ENCODE measurements at places on chromosomes 5 and 9. TPM values are rescaled to one million over a fixed set of nuclear protein-coding genes. Genes with fewer than 3 reads are reported as not detected.

GRCh38 chr5:33275921-33276627 lies 164.7 kb upstream of the TARS1 start:
- H3K27me3 ChIP-seq, result no peaks in the 10 kb centered on the region
- H3K4me3 ChIP-seq, result no peak overlapping the region
- no peak overlapping the region for H3K27ac ChIP-seq
- no peaks in the 10 kb centered on the region for H3K4me1 ChIP-seq

DNA sequence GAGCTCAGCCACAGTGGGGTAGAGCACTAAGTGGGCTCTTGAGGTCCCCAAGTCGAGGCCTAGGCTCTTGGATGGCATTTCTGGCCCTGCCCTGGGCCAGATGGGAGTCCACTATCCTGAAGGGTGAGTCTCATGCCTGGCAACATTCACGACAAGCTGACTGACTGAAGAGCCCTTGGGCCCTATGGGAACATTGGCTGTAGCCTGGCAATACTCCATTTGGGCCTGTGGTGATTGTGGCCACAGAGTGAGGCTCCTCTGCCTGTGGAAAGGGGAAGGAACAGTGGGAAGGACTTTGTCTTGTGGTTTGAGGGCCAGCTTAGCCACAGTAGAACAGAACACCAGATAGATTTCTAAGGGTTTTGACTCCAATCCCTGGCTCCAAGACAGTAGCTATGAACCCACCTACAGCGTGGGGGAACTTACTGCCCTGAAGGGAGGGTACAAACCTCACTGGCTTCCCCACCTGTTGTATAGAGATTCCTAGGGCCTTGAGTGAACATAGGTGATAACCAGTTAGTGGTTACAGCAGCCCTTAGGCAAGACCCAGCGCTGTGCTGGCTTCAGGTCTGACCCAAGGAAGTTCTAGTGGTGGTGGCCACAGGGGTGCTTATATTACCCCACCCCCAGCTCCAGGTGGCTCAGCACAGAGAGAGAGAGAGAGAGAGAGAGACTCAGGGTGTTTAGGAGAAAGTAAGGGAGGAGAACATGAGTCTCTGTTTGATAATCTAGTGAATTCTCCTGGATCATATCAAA lies 72.4 kb downstream of the KIAA0825 start:
- H3K4me1 ChIP-seq, result peaks cover 7% of the 10 kb centered on the region
- no peak overlapping the region for H3K4me3 ChIP-seq
- DNase-seq, result no peak
- H3K27ac ChIP-seq, result no peak overlapping the region
- no peaks in the 10 kb centered on the region for H3K27me3 ChIP-seq

- peaks cover 42% of the 10 kb centered on the region for H3K36me3 ChIP-seq
- H3K4me1 ChIP-seq, result peaks cover 54% of the 10 kb centered on the region
- H3K4me3 ChIP-seq, result no peak overlapping the region
- peaks cover 2% of the 10 kb centered on the region for H3K27me3 ChIP-seq
Observed at GRCh38 chr5:54669845-54670244, 152.3 kb downstream of the SNX18 start.

DNA sequence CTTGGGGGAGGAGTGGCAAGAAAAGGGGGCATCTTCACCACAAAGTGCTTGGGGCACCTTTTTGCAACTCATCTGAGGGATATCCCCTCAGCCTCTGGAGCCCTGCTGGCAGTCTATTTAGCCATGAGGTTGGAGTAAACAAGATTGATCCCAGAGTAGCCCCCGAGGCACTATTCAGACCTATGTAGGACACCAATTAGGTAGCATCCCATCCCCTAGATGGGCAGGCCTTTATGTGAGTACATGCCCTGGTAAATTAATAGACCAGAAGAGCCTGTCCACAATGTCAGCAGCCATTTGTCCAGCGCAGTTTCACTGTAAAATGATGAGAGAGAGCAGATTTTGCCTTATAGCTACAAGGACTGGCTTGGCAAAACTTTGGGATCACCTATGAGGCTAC lies 221.4 kb downstream of the DRD1 start:
- no peaks in the 10 kb centered on the region for H3K4me1 ChIP-seq
- no peak overlapping the region for H3K27ac ChIP-seq
- no peaks in the 10 kb centered on the region for H3K36me3 ChIP-seq
- no peak for DNase-seq
- H3K27me3 ChIP-seq, result peaks cover 7% of the 10 kb centered on the region

DNA sequence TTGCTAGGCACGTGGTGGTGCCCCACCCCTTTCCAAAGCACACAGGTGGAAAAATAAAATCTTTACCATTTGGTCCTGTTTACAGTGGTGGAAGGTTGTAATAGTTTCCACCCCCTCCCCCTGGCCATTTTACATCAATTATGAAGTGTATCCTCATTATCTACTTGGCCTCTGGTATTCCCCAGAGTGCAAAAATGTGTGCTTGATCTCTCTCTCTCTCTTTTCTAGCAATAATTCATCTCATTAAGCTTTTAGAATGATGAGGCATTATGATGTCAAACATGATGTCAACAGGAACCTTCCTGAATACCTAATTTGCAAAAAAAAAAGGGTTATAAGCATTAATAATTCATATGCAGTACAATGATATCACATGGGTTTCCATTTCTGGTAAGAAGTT lies 3.1 kb downstream of the PDE8B start:
- H3K27ac ChIP-seq, result no peak overlapping the region
- peaks cover 73% of the 10 kb centered on the region for H3K27me3 ChIP-seq
- no peak overlapping the region for H3K4me3 ChIP-seq
- no peak for DNase-seq
- H3K4me1 ChIP-seq, result peaks cover 11% of the 10 kb centered on the region

DNA sequence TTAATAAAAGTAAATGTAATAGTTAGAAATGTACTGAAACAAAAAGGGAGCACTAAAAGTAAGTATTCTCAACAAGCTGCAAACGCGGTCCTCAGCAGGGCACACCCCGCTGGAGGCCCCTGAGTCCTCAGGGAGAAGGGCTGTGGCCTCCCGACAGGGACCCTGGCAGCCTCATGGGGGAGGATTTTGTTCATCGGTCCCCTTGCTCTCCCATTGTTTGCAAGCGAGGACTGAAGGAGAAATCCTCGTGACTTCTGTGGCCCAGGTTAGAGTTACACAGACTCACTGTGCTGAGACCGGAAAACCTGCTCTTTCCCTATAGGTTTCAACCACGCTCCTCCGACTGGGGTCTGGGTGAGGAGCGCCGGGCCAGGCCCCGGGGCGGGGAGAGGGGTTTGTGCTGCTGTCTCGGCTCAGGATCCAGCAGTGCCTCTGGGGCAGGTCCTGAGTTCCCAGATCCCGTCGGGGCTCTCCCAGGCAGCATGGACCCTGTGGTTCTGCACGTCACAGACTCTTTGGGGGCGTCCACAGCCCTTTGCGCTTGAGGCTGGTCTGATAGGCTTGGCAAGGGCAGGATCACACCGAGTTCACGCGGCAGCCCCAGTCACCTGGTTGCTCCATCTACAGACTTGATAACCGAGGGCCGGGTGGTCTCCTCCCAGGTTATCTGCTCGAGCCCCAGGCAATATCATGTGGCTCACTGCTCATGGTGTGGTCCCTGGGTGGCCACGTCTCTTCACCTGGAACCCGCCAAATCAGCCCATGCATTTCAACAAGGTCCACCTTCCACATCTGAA lies 38.8 kb downstream of the MRPL36 start:
- DNase-seq, result peak; percentile 36
- H3K4me1 ChIP-seq, result peaks cover 3% of the 10 kb centered on the region
- H3K36me3 ChIP-seq, result no peaks in the 10 kb centered on the region
- peaks cover 27% of the 10 kb centered on the region for H3K27me3 ChIP-seq
- H3K27ac ChIP-seq, result no peak overlapping the region
- no peak overlapping the region for H3K4me3 ChIP-seq

DNA sequence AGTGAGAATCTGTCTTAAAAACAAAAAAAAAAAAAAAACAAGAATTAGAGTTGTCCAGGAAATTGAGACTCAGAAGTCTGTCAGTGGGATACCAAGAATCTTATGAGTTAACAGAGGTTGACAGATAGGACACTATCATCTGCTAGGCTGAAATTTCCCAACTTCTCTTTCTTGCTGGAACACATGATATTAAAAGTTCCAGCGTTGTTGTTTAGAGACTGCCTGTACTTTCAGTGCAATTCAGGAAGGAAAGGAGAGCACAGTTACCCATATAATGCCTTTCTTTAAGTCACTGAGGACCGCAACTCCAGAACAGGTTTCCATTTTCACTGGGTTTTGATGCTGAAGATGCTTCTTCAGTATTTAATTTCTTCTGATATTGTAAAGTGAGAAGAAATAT lies 13.5 kb downstream of the TRPM6 start:
- peaks cover 9% of the 10 kb centered on the region for H3K27me3 ChIP-seq
- no peaks in the 10 kb centered on the region for H3K4me1 ChIP-seq
- no peak for DNase-seq

DNA sequence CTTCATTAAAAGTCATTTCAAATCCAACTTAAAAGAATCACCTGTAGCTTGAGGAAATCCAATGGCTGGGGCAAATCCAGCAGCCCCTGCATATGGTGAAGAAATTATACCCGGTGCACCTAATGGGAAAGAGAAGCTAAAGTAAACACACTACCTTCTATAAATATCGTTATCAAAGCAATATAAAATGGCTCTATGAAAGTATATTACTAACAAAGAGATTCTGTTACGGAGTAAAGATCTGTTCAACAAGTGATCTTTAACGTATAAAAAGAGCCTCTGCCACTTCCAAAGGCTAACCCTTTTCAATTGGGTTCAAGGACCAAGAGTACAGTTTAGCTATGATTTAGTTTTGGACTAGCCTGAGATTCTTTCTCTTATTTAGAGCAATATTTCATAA lies 59.7 kb upstream of the SUSD1 start:
- H3K4me3 ChIP-seq, result no peak overlapping the region
- H3K36me3 ChIP-seq, result peaks cover 39% of the 10 kb centered on the region
- no peaks in the 10 kb centered on the region for H3K27me3 ChIP-seq
- H3K27ac ChIP-seq, result no peak overlapping the region
- DNase-seq, result no peak
- peaks cover 8% of the 10 kb centered on the region for H3K4me1 ChIP-seq

GRCh38 chr9:23379842-23380241 lies 446.2 kb downstream of the ELAVL2 start:
- H3K27ac ChIP-seq, result no peak overlapping the region
- no peaks in the 10 kb centered on the region for H3K4me1 ChIP-seq
- DNase-seq, result no peak
- no peaks in the 10 kb centered on the region for H3K36me3 ChIP-seq
- no peak overlapping the region for H3K4me3 ChIP-seq
- no peaks in the 10 kb centered on the region for H3K27me3 ChIP-seq

GRCh38 chr9:38244971-38245370 lies 147.5 kb upstream of the ALDH1B1 start:
- H3K27ac ChIP-seq, result no peak overlapping the region
- no peaks in the 10 kb centered on the region for H3K27me3 ChIP-seq
- DNase-seq, result no peak
- no peaks in the 10 kb centered on the region for H3K36me3 ChIP-seq
- H3K4me3 ChIP-seq, result no peak overlapping the region

DNA sequence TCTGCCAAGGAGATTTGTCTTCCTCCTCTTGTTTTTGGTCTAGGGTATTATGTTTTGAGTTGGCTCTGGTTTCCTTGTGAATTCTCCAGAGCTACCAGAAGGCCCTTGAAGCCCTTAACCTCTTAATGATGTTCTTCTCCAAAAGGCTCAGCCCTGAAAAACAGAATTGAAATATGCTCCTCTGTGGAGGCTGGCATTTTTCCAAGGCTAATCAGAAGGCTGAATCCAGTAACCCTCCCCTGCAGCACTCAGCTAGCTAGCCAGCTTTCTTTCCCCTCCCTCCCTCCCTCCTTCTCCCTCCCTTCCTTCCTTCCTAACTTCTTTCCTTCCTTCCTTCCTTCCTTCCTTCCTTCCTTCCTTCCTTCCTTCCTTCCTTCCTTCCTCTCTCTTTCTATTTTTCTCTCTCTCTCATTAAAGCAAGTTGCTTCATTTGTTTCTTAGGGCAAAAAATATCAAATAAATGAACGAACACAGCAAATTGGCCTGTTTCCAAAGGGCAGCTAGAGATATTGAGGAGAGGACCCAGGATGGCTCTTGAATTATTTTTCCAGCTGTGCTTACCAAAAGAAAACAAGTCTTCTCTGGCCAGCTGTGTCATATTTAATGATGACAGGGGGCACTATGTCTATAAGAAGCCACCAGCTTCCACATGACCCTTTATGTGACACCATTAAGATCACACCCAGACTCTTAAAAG lies 38.7 kb downstream of the JAKMIP2 start:
- H3K4me3 ChIP-seq, result no peak overlapping the region
- H3K27me3 ChIP-seq, result no peaks in the 10 kb centered on the region
- H3K4me1 ChIP-seq, result no peaks in the 10 kb centered on the region
- no peaks in the 10 kb centered on the region for H3K36me3 ChIP-seq
- no peak overlapping the region for H3K27ac ChIP-seq
- DNase-seq, result no peak

- H3K4me3 ChIP-seq, result no peak overlapping the region
- DNase-seq, result no peak
- H3K27me3 ChIP-seq, result no peaks in the 10 kb centered on the region
Observed at GRCh38 chr5:101932599-101932998, 363.5 kb downstream of the SLCO4C1 start.

- H3K4me3 ChIP-seq, result no peak overlapping the region
- no peaks in the 10 kb centered on the region for H3K27me3 ChIP-seq
- no peaks in the 10 kb centered on the region for H3K4me1 ChIP-seq
- H3K36me3 ChIP-seq, result no peaks in the 10 kb centered on the region
- H3K27ac ChIP-seq, result no peak overlapping the region
Observed at GRCh38 chr5:93101661-93102060, 479.4 kb downstream of the NR2F1-AS1 start.

DNA sequence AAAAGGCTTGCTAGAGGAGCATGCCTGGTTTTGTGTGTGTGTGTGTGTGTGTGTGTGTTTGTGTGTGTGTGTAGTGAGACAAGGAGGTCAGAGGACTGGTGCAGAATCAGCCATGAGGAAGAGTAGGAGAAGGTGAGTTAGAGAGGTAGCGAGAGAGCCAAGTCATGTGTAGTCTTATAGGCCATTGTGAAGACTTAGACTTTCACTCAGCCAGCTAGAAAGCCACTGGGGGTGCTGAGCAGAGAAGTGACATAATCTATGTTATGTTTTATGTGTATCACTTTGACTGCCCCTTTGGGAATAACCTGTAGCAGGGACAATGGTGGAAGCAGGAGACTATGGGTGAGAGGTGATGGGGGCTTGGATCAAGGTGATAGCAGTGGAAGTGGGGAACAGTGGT lies 180.5 kb upstream of the CLINT1 start:
- H3K27ac ChIP-seq, result no peak overlapping the region
- H3K4me3 ChIP-seq, result no peak overlapping the region
- no peak for DNase-seq
- no peaks in the 10 kb centered on the region for H3K27me3 ChIP-seq

DNA sequence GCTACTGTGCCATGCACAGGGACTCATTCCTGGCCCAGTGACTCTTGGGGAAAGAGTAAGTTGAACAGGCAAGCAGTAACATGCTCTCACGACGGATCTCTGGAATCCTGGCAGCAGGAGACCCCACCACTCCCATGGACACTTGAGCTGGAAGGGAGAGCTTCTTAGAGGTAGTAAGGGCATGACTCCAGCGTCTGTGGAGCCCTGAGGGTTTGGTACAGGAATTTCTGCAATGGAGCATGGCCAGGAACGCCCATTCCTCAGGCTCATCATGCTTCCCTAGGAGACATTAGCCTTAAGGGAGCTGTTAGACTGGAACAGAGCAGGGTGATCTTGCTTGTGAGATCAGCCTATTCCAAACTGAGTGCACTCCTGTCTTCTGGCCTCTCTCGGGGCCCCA lies 212.9 kb downstream of the MAT2B start:
- DNase-seq, result no peak
- no peak overlapping the region for H3K4me3 ChIP-seq
- no peaks in the 10 kb centered on the region for H3K36me3 ChIP-seq

MTAP gene
- total RNA-seq, result 44.9 TPM

CATSPER3 gene
- total RNA-seq, result 0.82 TPM

C5orf52 gene
- not detected for total RNA-seq

CA9 gene
- 0.21 TPM for total RNA-seq

KLF9 gene
- total RNA-seq, result 12.2 TPM

PCDHGA7 gene
- total RNA-seq, result 0.07 TPM

Data from activated CD8-positive, alpha-beta memory T cell treated with anti-CD3 and anti-CD28 coated beads, Interleukin-2, amount 10 ng/mL, durations not matched to agents 7 days and 5 days (primary cell).